Right ventricle myocardium superior (tissue), 1 donor: ENCODE measurements at places on chromosomes 7 and 10.
A peak's percentile ranks its signal among the peaks of the same experiment; 100 is the strongest.

DNA sequence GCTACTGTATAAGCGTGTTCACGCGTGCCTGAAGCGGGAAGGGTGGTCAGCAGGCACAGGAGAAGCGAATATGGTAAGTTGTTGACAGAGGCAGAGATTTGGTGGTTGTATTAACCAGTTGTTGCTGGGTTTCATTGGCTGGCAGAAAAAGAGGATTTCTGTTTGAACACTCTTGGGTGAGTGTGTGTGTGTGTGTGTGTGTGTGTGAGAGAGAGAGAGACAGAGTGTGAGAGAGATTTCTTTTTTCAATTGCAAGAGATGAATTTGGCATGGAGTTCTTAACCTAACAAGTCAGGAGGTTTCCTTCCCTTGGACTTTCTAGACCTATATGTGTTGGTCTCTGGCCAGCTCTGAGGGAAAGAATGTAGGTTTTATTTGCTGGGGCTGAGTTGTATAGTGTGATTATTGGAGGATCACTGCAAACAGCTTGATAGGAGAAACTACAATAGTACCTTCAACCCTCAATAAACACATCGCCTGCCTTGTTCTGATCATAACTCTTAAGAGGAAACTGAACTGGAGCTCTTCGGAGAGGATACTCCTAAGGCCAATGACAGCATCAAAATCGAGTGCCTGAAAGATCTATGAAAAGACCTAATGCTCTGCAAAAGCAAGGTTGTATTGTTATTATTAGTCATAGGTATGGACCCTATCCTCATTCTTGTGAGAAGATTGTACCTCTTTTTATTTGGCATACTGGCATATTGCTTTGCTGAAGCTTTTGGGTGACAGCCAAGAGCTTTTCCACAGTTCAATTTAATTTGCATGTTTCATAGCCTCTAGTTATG is 1.2 kb downstream of the MCU start:
- no peak for DNase-seq

GRCh38 chr7:100489824-100490223 is 6.1 kb downstream of the NYAP1 start:
- no peak for DNase-seq

DNA sequence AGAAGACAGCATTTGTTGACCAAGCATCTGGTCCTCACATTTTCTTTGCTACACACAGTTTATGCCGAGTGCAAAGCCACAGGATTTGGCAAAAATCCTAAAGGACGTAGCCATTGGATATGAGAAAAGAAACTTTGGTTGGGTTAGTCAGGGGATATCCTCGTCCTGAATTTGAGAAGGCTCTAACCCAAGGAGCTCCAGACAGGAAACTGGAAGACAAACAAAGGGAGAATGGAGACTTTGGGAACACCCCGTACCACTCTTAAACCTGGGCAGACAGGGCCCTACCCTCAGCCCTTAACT is 146.6 kb upstream of the FRMD4A start:
- no peak for DNase-seq

- DNase-seq: no peak
Observed at GRCh38 chr7:32428546-32428945, 61.6 kb downstream of the LSM5 start.

DNA sequence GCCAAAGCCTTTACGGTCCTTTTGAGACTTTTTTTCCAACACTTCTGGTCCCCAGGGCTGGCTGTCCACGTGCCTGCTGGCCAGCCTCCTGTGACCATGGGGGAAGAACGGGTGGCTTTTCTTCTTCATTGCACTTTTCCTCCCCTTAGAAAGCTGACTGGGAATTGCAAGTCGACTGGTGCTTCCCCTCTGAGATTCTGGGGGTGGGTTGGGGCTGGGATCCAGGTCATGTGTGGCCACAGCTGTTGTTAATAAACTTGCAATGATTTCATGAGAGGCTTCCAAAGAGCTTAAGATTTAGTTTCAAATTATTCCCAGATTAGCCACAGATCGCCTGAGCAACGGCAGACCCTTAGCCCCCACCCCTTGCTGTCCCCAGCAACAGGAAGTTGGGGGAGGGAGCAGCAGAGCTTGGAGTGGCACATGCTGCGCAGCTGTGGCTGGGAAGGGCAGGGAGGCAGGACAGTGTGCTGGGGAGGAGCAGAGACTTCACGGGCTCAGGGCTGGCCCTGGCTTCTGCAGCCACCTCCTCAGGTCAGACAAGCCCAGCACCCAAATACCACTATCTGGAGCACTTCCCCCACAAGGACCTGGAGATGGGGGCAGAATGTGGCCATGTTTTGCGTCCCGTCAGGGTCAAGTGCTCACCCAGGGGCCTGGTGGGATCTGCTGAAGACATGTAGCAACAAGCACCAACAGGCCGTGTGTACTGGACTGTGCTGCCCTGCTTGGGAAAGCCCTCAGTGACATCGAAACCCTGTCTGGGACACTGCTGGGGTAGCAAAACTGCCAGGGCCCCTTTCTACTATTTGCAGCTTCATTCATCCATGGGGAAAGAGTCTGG is 147.1 kb downstream of the RNF216 start:
- DNase-seq: peak; percentile 81

- DNase-seq: no peak
Observed at GRCh38 chr7:30835396-30835915, 64.2 kb downstream of the MINDY4 start.

DNA sequence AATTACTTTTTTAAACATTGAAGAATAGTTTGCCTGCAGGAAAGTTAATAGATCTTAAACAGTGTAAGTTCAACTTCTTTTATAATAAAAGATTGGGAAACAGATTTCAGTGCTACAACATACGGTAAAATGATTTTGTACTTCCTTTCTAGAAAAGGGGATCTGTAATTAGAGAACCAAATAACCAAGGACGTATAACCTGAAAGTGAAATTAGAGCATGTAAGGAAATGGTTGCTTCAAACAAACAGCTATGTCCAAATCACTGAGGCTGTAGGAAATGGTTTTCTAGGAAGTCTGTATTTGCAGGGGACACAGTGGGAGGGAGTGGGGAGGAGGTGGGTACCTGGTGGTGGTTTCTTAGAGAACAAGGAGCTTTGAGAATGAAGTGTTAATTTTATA is 57.9 kb upstream of the EXOC6 start:
- no peak for DNase-seq
